Stimulated activated CD4-positive, alpha-beta T cell treated with anti-CD3 and anti-CD28 coated beads, Interleukin-12 subunit alpha, Interleukin-12 subunit beta, amount 100 ng/mL, for 4 hours (primary cell): ENCODE measurements at places on chromosomes 3 and 15.

- no peak for DNase-seq
Observed at GRCh38 chr3:42844412-42844713, 31.3 kb downstream of the CYP8B1 start.

DNA sequence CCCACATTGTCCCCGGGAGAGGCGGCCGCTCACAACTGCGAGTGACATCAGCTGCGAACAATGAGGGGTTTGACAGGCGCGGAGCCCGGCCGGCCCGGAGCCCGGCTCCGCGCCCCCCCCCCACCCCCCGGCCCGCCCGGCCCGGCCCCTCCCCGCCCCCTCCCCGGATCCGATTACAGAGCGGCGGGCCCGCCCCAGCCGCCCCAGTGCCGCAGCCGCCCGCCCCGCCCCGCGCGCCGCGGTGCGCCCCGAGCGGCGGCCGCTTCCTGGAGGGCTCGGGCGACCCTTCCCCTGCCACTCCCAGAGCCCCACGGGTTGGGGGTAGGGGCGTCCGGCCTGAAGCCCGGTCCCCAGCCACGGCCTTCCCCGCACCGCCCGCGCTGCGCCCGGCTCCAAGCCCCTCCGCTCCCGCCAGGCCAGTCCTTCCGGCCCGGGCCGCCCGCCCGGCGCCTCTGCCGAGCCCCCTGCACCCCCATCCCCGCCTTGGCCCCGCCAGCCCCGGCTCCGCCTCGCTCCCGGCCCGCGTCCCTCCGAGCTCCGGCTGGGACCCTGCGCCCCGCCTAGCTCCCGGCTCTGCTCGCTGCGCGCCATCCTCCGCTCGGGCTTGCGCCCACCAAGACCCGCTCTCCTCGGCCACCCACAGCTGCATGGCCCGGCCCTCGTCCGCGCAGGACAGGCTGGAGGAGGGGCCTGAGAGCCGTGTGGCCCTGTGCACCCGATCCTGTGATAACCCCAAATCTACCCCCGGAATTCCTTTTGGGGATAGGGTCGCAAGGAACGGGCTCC lies at the start of gene PCBP4:
PCBP4 (minus strand) TSS at position 71 of the 786 bp plus-strand sequence. CDS start 6,214 bp downstream, outside the sequence.
- DNase-seq = peak; percentile 51

DNA sequence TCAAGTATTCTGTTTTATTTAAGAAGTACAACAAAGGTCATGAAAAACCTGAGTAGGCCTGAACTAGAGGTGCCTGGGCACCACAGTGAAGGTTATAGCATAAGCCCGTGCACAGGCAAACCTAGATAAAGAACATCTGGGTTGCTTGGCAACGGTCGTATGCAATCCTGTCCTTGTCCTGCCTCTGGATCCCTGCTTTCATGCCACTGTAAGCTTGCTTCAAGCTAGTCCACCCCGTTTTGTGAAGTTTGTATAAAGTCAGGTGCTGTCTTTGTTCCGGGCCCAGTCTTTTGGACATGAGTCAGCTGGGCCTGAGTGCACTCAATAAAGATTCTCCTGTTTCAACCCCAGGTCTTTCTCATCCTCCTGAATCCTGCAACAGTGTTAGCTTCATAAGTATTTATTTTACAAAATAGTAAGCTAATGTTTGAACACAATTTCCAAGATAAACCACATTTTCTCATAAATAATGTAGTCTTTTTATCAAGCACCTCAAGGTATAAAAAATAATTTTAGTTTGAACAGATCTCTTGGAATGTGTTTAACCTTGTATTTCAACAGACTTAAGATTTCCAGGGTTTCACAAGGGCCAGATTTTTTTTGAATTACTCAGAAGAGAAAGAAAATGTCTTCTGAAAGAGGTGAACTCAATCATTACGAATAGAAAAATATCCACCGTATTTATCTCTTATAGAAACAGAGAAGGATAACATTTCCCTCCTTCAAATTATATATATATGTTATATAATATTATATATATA lies 14.3 kb upstream of the SLC9C1 start:
- DNase-seq = no peak

DNA sequence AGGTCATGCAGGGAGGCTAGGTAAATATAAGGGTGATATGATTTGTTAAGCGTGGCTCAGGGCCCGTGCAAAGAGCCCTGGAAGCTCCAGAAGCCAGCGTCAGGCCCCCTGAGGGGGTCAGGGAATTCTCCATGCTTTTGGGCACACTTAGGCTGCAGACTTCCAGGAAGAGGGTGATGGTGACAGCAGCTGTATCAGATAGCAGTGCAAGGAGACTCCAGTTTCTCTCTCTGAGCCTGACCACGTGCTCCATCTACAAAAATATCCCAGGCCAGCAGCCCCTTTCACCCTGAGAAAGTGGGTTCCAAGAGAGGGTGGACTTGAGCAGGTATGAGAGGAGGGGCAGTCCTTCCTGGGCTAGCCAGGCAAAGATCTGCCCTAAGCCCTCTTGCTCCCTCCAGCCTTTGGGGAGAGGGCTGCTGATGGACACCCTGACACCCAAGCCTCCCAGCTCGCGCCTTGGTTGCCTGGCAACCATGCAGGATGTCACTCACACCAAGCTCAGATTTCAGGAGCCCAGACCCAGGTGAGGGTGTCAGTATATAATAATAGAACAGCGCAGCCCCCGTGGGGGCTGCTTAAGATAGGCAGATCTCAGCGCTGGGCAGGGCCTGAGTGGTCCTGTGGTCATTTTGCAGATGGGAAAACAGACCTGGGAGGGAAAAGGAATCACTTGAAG lies 35.8 kb downstream of the ATP2B2 start:
- DNase-seq = no peak

DNA sequence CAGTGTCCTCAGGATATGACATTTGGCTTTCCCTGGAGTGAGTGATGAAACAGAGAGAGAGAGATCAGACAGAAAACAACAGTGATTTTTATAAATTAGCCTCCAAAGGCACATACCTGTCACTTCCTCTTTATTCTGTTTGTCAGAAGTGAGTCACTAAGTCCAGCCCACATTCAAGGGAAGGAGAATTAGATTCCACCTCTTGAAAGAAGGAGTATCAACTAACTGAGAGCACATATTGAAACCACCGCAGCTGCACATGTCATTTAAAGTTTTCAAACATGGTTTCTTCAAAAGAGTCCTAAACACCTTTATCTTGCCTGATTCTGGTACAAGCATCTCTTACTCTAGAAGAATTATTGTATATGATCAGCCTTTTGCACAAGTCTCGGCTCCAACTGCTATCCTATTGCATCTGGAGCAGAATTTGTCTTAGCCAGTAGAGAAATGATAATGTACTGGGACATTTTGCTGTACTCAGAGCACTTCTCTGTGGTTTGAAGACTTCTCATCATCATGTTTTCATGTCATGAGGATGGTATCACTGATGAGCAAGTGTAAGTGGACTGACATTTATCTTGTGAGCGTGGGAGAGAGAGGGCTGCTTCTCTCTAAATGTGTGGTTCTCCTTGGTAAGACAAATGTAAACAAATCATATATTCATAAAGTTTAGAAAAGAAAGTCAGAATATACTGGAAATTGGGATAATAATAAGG lies 338.9 kb upstream of the CFAP20DC start:
- no peak for DNase-seq

DNA sequence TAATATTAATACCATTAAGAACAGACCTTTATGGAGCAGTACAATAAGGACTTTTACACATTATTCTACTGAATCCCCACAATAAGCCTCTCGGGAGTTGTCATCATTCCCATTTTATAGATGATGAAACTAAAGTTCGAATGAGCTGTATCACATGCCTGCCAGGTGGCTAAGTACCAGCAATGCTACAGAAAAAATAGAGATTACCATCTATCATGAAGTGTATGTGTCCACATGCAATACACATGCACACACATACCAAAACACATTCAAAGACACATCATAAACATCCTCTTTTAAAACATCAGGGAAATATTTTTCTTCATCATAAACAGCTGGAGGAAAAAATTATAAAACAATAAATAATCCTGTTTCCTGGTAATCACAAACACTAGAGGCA lies 136.6 kb downstream of the SUCLG2 start:
- DNase-seq = no peak

GRCh38 chr3:16058521-16058920 lies 116.0 kb upstream of the GALNT15 start:
- no peak for DNase-seq

- no peak for DNase-seq
Observed at GRCh38 chr3:18284716-18285115, 140.4 kb downstream of the SATB1 start.

DNA sequence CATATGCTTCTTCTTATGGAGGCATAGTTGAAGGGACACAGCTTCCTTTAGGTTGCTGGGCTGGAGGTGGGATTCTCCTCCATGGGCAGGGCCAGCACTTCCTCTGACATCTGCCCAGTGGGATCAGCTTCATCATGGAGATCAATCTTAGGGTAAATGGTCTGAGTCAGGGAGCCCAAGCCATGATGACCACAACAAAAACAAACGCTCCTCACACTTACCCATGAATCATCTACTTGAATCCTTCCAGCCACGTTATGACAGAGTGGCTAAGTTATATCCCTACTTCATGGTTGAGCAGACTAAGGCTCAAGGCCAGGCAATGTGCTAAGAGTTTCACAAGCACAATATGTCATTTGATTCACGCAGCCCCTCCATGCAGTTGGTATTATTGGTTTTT lies 87.2 kb upstream of the NMNAT3 start:
- DNase-seq = no peak
